ENCODE measurements at places on chromosomes 11 and 22. TPM values are rescaled to one million over a fixed set of nuclear protein-coding genes. Genes with fewer than 3 reads are reported as not detected.

- no peak for DNase-seq
Measured at GRCh38 chr11:86673055-86673843, 833 bp upstream of the ME3 start.

GRCh38 chr11:34192481-34193401, 87.3 kb downstream of the NAT10 start:
- DNase-seq, result no peak

DNA sequence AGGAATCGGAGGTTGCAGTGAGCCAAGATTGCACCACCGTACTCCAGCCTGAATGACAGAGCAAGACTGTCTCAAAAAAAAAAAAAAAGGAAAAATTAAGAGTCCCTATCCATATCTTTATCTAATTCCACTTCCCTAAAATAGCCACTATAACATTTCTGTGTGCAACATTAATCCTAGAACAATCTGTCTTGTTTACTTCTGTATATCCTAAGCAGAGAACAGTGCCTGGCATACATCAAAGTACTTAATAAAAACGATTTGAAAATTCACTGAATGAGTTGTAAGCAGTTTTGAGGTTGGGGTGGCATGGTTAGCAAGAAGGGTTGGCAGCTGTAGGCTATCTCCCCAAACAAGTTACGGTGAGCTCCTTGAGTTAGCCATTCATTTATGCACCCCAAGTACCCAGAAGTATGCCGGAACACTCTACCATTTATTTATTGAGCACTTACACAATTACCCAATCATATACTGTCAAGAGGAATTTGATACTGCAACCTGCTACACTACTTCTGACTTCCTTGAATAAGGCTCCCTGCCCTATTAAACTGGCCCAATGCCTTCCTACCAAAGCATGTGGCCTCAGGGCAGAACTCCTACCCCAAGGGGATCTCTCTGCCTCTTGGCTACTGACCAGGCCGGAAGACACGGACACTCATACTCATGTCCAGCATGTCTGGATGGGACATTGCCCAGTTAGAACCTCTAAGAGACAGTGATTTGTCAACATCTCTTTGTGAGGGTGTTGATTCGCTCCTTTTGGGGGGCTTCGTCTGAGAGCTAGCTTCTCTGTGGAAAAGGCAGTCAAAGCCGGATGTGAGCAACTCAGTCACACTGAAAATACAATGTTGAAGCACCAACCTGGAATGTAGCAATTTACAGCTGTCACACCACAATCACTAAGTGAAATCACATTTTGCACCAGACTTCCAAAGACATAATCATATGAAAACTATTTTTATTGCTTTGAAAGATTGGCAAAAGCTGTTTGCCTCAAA, 16.3 kb upstream of the TMEM41B start:
- no peak for DNase-seq

GRCh38 chr11:126996036-126996804, 4.3 kb downstream of the KIRREL3 start:
- no peak for DNase-seq

- DNase-seq, result no peak
Measured at GRCh38 chr11:75244052-75244814, 3.7 kb downstream of the TPBGL start.

DNA sequence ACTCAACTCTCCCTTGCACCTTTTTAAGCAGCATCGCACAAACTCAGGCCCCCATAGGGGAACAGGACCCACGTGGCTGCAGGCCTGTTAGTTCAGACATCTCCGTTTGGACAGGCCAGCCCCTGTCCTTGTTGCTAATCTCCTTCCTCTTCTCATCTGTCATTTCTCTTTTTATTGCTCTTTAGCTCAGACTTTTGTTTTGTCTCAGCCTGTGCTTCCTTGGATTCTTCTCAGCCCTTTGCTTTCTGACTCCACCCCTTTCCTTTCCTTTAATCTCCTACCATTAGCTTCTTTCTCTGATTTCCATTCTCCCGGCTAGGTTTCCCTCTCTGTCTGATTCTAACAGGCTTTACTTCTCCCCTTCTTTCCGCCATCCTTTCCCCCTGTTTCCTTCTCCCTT, 68.7 kb downstream of the SCN3B start:
- DNase-seq, result no peak

DNA sequence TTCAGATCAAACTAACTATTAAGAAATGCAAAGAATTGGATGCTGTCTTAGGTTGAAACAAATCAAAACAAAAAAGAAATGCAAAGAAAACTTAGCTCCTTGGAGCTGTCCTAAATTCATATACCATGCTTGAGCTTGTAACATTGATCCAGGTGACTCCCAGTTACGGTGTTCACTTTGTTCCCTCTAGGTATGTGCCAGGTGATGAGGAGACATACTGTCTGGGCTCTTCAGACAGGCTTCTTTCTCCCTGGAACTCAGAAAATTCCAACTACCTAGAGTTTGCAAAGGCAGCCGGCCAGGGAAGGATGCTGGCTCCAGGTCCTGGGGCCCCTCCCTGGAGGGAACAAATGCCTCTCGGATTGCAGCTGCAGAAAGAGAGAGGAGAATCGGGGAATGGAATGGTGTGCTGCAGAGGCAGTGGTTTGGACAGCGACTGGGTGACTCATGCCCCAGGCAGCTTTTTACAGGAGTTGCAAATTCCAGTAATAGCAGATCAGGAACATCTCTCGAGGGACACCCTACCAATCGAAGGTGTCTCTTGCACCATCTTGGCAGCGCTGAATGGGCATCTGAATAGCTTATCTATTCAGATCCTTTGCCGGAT, 12.3 kb upstream of the ASPHD2 start:
- DNase-seq, result no peak

The C22orf31 gene
- total RNA-seq, result not detected

The TMPRSS13 gene
- total RNA-seq, result 4.0 TPM
